Osteocyte (in vitro differentiated cells): ENCODE measurements at places on chromosomes 16 and 17. TPM values are rescaled to one million over a fixed set of nuclear protein-coding genes. Genes with fewer than 3 reads are reported as not detected.

GRCh38 chr17:7019839-7020519 is 2.9 kb upstream of the BCL6B start:
- DNase-seq = no peak

GRCh38 chr17:63978272-63979200 is 5.8 kb upstream of the SCN4A start:
- DNase-seq = no peak

DNA sequence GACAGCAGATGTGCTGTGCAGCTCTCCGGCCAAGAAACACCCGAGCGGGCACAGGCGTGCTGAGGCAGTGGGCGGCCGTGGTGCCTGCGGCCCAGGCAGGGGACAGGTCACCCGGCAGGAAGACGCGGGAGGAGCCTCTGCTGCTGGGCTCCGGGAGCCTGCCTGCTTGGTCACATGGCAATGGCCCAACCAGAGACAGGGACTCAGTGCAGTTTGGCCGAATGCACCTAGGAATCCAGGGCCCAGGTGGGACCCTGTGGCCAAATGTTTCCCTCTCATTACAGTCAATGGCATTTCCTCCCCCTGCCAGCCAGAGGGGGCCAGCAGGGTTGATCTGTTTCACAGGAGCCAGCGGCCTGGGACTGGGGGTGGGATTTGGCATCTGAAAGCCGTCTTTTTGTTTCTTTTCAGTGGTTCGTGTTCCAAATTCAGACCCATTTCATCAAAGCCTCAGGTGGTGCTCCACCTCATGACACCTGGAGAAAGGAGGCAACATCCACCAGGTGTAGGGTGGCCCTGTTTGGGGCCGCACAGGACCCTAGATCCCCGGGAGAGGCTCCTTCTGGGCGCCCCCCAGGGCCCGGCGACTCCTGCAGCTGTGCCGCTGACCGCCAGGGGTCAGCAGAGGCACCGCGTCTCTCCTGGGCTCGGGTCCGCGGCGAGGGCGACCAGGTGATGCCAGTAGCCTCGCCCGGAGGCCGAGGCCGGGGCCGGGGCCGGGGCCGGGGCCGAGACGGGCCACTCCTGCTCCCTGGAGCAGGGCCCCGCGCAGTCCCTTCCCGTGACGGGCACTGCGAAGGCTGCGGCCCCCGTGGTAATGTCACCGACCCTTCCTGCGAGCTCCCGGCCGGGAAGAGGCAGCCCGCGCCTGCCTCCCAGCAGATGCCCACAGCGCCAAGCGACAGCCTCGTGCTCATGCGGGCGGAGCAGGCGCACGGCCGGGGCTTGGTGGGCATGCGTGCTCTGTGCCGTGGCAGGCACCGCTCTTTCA is 118.5 kb downstream of the C16orf78 start:
- no peak for DNase-seq

DNA sequence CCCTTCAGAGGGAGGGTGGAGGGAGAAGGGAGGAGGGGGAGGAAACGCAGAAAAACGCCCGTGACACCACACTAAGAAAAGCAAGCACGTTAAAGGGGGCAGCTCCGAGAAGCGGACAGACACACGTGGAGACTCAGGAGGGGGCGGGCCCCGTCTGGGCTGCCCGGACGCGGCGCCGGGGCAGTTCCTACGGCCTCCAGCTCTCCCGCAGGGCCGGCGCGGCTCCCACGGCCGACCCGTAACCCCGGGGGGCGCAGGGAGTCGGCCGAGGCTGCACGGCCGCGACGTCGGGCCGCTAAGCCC is 362 bp downstream of the KLHDC4 start:
- DNase-seq = no peak

- DNase-seq = no peak
Measured at GRCh38 chr17:12040478-12040877, 19.8 kb downstream of the MAP2K4 start.

GRCh38 chr17:54736573-54736972 is 164.1 kb upstream of the TOM1L1 start:
- DNase-seq = no peak

DNA sequence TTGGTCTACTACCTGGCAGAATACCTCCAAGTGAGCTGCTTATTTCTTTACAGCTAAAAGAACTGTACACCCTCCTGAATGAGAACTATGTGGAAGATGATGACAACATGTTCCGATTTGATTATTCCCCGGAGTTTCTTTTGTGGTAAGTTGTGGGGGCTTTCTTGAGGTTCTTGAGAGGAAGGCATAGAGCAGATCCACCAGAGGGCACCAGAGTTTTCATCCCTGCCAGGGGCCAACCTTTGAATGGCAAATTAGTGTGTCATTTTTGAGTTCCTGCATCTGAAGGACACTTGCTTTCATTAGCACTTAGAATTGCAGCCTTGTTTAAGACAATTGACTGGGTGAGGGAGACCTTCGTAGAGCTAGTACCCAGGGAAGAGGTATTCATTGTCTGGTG is 35.0 kb downstream of the NMT1 start:
- no peak for DNase-seq

- no peak for DNase-seq
Measured at GRCh38 chr16:68079376-68079625, 5.9 kb upstream of the NFATC3 start.

GRCh38 chr16:88602091-88602490 is 31.9 kb downstream of the ZC3H18 start:
- no peak for DNase-seq

DNA sequence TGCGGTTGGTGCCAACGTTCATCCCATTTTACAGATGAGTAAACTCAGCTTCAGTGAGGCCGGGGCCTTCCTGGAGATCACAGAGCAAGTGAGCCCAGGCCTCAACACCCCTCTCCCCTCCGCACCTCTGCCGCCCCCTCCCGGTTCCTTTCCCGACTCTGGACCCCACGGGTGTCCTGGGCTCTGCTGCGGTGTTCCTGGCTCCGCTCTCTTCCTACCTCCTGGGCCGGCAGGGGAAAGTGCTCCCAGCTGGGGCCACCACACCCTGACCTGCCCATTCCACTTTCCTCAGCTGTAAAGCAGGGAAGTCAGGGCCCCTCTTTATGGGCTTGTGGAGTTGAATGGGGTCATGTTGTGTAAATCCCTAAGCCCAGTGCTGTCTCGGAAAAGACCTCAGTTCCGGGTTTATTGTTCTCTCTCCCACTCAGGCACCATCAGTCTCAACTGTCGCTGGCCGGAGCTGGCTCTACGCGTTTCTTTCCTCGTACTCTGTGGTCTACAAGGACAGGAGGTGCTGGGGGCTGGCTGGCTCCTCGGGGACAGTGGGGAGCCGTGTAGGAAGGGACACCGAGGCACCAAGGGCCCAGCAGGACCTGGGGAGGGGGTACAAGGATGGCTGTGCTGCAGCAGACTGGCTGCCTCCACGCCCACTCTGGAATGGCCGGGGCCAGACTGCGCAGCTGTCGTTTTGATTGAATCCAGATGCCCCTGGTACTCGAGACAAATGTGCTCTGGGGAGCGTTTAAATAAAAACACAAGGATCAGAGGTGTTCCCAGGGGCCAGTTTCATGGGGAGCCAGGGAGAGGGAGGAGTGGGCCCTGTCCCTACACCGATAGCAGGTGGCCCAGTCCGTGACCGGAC is 21.7 kb upstream of the ACSF3 start:
- no peak for DNase-seq

- no peak for DNase-seq
Measured at GRCh38 chr16:55571191-55571897, 4.9 kb downstream of the CAPNS2 start.

DNA sequence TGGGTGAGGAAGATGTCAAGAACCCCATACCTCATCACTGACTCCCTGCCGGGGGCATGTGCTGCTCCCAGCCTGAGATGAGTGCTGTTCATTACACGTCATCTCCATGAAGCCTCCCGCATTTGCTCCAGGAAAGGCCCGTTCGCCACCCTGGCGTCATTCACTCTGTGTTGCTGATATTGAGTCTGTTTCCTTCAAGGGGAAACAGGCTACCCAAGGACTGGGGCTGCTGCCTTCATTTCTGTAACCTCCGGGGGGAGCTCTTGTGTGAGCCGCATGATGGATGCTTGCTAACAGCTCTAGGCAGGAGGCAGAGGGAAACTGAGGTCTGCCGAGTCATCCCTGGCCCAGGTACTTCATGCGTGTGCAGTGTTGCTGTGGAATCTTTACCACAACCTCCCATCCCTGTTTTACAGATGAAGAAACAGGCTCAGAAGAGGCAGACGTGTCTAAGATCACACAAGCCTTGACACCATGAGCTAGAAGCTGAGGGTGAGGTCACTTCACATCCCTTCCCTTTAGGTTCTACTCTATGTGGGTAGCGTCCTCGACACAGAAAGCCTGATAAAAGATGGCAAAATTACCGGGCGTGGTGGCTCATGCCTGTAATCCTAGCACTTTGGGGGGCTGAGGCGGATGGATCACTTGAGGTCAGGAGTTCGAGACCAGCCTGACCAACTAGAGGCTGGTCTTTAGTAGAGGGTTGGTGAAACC is 3.5 kb upstream of the ARMC5 start:
- no peak for DNase-seq

DNA sequence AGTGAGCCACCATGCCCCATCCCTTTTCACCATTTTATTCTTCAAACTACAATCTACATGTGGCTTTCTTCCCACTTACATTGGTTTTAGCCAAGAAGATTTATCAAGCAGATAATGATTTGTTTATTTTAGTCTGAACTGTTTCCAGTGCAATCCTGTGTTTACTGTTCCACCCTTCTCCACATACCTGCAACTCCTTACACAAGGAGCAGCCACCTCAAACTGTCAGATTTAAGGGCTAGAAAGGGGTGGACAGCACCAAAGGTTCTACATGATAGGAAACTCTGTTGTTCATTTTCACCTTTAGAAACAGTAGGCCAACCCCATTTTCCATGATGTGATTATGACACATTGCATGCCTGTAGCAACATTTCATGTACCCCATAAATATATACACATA is 1.9 kb downstream of the RUNDC1 start:
- DNase-seq = no peak

DNA sequence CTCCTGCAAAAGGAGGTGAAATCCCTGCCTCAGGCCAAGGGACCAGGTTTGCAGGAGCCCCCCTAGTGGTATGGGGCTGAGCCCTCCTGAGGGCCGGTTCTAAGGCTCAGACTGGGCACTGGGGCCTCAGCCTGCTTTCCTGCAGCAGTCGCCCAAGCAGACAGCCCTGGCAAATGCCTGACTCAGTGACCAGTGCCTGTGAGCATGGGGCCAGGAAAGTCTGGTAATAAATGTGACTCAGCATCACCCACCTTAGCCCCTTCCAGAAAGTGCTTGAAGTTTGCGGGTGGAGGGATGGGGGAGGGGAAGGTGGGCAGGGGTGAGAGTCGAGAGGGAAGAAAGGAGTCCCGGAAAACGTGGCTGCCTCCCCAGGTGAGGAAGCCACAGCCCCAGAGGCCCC is 2.1 kb downstream of the MC1R start:
- no peak for DNase-seq

DNA sequence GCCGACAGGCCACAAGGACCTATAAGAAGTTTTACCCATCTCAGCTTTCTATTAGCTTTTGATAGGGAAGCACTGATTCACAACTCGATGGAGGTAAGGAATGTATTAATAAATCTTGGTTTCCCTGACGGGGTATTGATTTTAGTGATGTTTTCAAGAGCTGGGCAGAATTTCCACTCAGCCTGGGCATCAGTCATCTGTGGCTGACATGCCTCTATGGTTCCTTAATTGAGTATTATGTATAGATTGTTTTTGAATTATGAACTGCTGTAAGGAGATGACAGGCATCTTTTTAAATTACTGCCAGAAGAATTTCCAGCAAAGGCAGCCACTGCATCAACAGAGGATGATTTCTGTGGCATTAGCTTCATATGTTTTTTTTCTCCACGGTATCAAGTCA is 128.6 kb downstream of the CPPED1 start:
- no peak for DNase-seq

GRCh38 chr17:10631048-10631700 is 25.9 kb downstream of the MYH3 start:
- no peak for DNase-seq

GRCh38 chr17:492022-492413 is 139.4 kb upstream of the RPH3AL start:
- no peak for DNase-seq

DNA sequence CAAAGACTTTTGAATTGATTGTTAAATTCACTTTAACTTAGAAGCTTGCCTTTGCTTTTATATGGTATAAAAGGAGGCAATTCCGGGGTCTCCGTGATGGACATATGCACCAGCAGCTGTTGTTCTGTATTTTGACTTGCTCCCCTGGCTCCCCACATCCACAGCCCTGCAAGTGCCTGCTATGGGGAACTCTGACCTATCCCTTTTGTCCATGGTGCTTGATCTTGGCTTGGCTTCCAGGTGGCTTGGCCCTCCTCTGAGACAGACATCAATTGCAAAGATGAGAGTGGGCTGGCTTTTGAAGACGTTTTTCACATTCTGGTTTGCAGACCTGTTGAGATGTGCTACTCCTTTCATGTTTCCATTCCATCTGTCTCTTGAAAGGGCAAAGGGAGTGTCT is 26.9 kb downstream of the TOM1L1 start:
- no peak for DNase-seq

- DNase-seq = no peak
Measured at GRCh38 chr17:43958748-43959352, 5.1 kb upstream of the PYY start.

GRCh38 chr17:64393000-64393402 is 2.3 kb upstream of the PECAM1 start:
- DNase-seq = no peak

GRCh38 chr16:88702371-88703210 is 3.6 kb downstream of the RNF166 start:
- DNase-seq = no peak

- DNase-seq = peak; percentile 90
Measured at GRCh38 chr16:85303354-85303883, 191.1 kb upstream of the CIBAR2 start.

DNA sequence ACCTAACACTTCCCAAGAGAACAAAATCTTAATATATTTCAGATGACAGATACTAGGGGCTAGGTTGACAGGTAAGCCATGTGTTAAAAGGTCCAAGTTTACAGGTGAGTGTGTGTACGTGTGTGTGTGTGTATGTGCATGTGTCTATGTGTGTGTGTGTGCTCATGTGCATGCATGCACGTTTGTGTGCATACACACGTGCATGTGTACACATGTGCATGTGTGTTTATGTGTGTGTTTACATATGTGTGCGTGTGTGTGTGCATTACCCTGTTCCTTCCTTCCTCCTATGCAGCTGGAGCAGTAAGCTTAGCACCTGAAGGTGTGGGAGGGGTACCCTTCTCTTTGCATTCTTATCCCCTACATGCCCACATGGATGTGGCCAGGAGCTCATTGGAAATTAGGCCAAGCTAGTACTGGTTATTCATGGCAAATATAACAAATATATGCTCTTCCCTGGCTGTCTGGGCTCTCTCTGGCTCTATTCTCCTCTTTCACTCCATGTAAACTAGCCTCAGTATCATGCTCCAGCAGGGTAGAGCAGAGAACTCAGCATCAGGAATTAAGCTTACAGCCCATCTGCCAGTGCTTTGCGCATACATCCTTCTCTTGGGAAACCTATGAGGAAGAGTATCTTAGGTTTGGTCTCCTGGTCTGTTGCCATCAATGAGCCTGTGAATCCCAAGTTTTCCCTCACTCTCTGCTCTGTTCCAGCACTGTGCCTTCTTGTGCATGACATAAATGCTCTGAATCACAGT is 258.0 kb upstream of the MYOCD start:
- no peak for DNase-seq

The PRSS8 gene
- total RNA-seq = not detected in 2 replicates

The ABI3 gene
- 0.19 TPM in 1 of 2 replicates, not detected in the other for total RNA-seq

The NR1D1 gene
- 6.1 and 6.9 TPM in 2 replicates for total RNA-seq

The PLA2G10 gene
- total RNA-seq = not detected in 2 replicates

The PRSS33 gene
- not detected in 2 replicates for total RNA-seq
